ENCODE measurements at places on chromosomes 11 and 22.

- H3K36me3 ChIP-seq, result peaks cover 49% of the 10 kb centered on the region
- peak within 1 kb of the TSS; percentile 91 for H3K4me3 ChIP-seq
- no peaks in the 10 kb centered on the region for H3K27me3 ChIP-seq
- peak; percentile 96 for DNase-seq
- H3K27ac ChIP-seq, result peak within 1 kb of the TSS; percentile 98
- peaks cover 50% of the 10 kb centered on the region for H3K4me1 ChIP-seq
Measured at GRCh38 chr11:119018074-119018938, at the start of the genes RPS25 and TRAPPC4. TSS of gene RPS25 (minus strand) at chr11:119018343. CDS start at chr11:119018284, 59 bp downstream. TSS of gene TRAPPC4 (plus strand) at chr11:119018766. CDS start at chr11:119018796, 30 bp downstream.

- no peaks in the 10 kb centered on the region for H3K4me1 ChIP-seq
- no peak for DNase-seq
- H3K36me3 ChIP-seq, result no peaks in the 10 kb centered on the region
- H3K27ac ChIP-seq, result no peak overlapping the region
Measured at GRCh38 chr11:69249311-69250185, 44.4 kb upstream of the MYEOV start.

DNA sequence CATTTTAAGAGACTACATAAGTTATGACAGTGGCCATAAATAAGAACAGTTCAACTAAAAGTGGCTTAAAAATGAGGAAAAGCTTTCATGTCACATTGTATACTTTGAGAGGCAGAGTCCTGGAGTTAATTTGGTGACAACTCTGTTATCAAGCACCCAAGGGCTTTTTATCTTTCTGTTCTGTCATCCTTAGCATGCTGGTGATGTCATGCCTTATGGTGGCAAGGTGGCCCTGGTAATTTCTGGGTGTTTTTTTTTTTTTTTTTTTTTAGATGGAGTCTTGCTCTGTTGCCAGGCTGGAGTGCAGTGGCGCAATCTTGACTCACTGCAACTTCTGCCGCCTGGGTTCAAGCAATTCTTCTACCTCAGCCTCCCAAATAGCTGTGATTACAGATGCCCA lies 158.8 kb downstream of the AASDHPPT start:
- H3K27ac ChIP-seq, result no peak overlapping the region
- H3K27me3 ChIP-seq, result no peaks in the 10 kb centered on the region
- H3K36me3 ChIP-seq, result no peaks in the 10 kb centered on the region
- DNase-seq, result no peak

- no peak for DNase-seq
- peaks cover 52% of the 10 kb centered on the region for H3K36me3 ChIP-seq
- H3K27ac ChIP-seq, result no peak overlapping the region
- H3K27me3 ChIP-seq, result no peaks in the 10 kb centered on the region
- no peaks in the 10 kb centered on the region for H3K4me1 ChIP-seq
Measured at GRCh38 chr11:18608376-18608775, 8.8 kb downstream of the MISFA start.

GRCh38 chr11:10483174-10483573 lies 28.1 kb downstream of the AMPD3 start:
- no peaks in the 10 kb centered on the region for H3K36me3 ChIP-seq
- no peak overlapping the region for H3K4me3 ChIP-seq
- peaks cover 26% of the 10 kb centered on the region for H3K4me1 ChIP-seq

DNA sequence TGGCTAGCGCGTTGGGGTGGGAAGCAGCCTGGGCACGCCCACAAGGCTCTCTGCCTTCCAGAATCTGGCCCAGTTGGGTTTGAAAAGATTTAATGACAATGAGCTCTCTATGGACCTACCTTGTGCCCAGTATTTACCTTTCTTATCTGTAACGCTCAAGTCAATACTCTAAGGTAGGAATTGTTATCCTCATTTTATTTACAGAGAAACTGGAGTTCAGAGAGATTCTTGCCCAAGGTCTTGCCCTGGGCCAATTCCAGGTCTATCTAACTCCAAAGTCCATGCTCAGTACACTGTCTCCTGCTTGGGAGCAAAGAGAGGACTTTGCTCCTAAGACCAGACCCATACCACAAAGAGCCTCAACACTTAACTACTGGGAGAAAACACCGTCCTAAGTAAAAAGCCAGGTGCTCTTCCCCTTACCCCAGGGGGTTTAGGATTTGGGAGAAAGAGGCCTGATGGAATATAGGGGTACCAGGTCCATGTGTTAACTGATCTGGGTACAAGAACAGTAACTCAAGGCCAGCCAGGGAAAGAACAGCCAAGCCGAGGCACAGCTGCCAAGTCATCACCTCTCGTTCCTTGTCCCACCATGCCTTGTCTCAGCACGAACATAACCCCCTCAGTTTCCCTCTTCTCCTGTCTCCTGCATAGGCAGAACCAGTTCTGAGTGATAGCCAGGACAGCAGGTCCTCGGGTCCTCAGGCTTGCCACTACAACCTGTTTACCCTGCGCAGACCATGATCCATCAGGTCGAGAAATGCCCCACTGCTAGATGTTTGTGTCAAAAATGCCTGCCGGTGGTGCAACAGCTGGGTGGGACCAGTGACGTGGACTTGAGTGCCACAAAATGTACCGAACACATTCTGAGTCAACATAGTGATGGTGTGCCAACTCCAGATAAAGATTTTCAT lies 14.6 kb downstream of the APOA4 start:
- H3K27ac ChIP-seq, result peak overlapping the region; percentile 0
- no peaks in the 10 kb centered on the region for H3K27me3 ChIP-seq
- no peaks in the 10 kb centered on the region for H3K36me3 ChIP-seq
- H3K4me1 ChIP-seq, result no peaks in the 10 kb centered on the region
- no peak overlapping the region for H3K4me3 ChIP-seq

DNA sequence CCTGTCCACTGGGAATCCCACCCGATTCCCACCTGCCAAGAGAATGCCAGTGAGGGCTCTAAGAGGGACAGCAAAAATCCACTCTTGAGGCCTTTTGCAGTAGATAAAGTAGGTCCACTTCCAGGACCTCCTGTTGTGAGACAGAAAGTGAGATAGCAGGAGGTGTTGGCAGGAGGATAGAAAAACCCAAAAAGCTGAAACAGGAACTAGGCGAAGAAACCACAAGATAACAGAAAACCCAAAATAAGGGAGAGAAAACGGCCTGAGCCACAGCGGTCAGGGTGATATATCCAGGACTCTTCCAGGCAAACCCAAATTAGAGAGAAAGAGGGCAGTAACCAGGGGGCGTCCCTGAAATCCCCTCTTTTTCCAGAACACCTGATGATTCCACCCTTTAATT lies 79.7 kb upstream of the LINC01488 start:
- H3K4me1 ChIP-seq, result no peaks in the 10 kb centered on the region
- no peak overlapping the region for H3K4me3 ChIP-seq
- no peaks in the 10 kb centered on the region for H3K27me3 ChIP-seq
- no peak for DNase-seq
- H3K27ac ChIP-seq, result no peak overlapping the region

- no peak overlapping the region for H3K4me3 ChIP-seq
- H3K36me3 ChIP-seq, result no peaks in the 10 kb centered on the region
- no peak overlapping the region for H3K27ac ChIP-seq
- no peaks in the 10 kb centered on the region for H3K27me3 ChIP-seq
- H3K4me1 ChIP-seq, result no peaks in the 10 kb centered on the region
Measured at GRCh38 chr11:128187377-128187776, 400.0 kb downstream of the ETS1 start.

DNA sequence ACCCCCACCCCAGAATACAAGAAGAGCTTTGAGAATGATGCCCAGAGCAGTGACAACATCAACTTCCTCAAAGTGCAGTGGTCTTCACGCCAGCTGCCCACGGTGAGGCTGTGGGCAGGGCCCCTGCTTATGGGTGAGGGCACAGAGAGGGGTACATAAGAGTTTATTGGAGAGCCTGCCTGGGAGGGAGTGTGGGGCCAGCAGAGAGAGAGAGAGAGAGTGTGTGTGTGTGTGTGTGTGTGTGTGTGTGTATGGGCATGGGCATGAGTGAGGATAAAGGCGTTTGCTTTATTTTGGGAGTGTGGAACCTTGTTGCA lies 9.5 kb downstream of the PHOX2A start:
- no peak overlapping the region for H3K4me3 ChIP-seq
- DNase-seq, result no peak
- H3K27ac ChIP-seq, result no peak overlapping the region

GRCh38 chr22:43995798-43996169 lies 28.3 kb upstream of the PARVB start:
- no peaks in the 10 kb centered on the region for H3K36me3 ChIP-seq
- H3K4me3 ChIP-seq, result peak overlapping the region; percentile 10
- H3K27ac ChIP-seq, result peak overlapping the region; percentile 95

All from gastrocnemius medialis (tissue), 4 donors.